ENCODE measurements at places on chromosomes 12 and 14.
A peak's percentile ranks its signal among the peaks of the same experiment; 100 is the strongest.

DNA sequence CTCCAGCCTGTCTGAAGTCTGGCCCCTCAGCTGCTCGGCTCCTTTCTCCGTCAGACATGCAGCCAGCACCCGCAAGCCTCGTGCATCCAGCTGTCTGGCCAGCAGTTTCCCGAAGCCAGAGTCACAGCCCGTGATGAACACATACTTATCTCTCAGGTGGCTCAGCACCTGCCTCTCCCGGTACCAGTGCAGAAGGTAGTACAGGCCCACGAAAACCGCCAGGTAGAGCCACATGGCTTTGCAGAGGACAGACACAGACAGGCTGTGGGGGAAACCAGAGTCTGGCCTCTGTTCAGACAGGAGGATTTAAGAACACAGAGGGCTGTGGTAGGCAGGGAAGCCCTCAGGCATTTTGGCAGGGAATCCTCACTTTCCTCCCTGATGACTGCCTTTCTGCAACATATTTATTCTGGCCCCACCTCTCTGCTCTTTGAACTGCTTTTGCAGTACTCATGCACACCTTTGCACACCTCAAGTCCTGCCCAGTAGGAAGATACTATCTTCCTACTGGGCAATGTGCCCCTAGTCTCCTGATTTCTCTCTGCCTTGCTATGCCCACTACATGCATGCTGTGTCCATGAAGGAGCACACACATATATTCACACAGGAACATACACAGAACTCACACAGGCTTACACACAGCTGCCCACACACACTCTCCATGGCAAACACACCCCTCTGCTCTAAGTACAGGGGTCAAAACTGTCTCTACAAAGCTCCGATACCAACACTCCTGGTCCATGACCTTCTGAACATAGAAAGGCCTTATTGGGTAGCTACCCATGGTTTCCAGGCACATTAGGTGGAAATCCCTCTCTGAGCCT lies at the start of gene RDH16:
TSS of gene RDH16 (minus strand) at position 380 of the 824 bp plus-strand sequence. CDS start at position 234, 146 bp downstream.
- no peak for DNase-seq

DNA sequence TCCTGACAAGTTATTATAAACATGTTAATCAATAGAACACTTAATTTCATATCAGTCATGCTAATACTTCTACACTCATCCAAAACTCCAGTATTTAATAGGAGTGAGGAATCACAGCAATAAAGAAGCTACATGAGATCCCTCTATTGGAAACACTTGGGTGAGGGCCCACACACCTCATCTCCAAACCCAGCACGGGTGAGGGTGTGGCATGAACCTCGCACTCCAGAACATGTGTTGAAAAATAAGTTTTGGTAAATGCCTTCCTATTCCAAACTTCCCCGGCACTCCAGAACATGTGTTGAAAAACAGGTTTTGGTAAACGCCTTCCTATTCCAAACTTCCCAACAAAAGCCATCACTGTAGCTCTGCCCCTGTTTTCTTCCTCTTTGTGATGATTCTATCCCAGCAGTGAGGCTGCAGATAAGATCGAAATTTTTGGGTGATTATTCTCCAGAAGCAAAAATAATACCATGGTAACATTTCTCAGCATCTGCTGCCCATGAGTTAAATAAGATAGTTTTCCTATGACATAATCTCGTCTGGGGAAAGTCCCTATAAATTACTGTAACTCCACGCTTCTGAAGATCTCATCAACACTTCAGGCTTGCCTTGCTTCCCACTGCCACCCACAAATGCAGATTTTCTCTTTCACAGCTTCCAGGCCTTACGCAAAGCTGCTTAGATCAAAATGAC lies 24.4 kb upstream of the PTPRB start:
- no peak for DNase-seq

DNA sequence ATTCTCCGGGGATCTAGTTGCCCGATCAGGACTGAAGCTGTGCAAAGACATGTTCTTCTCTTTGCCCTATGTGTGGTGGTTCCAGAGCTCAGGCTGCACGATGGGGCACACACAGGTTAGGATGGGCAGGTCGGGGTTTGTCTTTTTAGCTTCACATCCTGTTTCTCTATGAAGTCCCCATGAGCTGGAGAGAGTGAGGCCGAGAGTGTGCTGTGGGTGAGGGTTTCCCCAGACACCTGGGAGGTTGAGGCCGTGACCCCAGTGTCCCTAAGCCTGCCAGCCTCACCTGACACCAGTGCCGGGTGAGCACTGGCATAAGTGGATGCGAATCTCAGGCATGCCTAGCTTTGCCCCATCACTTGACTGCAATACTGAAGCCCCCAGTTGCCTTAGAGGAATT lies 32.9 kb upstream of the IGF1 start:
- no peak for DNase-seq

- no peak for DNase-seq
Observed at GRCh38 chr14:101200008-101200649, 296.6 kb upstream of the RTL1 start.

DNA sequence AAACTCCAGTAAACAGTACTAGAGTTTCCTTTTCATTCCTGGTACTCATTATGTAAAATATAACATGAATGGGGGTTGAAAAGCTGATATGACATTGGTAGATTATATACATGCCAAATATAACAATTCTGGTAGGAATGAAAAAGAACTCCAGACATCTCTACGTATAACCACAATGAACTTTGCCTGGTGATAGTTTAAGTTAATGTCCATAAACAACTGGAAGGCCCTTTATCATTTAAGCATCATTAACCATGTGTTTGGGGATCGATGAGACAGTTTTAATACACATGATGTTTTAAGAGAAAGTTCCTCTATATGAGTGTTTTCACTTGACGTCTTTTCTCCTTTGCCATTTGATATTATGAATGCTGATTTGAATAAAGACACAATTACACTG lies 5.8 kb downstream of the PTGER2 start:
- DNase-seq, result no peak

- no peak for DNase-seq
Observed at GRCh38 chr14:60658909-60659585, 9.8 kb upstream of the SIX1 start.

GRCh38 chr12:32532951-32533350 lies 133.6 kb downstream of the FGD4 start:
- DNase-seq, result no peak

DNA sequence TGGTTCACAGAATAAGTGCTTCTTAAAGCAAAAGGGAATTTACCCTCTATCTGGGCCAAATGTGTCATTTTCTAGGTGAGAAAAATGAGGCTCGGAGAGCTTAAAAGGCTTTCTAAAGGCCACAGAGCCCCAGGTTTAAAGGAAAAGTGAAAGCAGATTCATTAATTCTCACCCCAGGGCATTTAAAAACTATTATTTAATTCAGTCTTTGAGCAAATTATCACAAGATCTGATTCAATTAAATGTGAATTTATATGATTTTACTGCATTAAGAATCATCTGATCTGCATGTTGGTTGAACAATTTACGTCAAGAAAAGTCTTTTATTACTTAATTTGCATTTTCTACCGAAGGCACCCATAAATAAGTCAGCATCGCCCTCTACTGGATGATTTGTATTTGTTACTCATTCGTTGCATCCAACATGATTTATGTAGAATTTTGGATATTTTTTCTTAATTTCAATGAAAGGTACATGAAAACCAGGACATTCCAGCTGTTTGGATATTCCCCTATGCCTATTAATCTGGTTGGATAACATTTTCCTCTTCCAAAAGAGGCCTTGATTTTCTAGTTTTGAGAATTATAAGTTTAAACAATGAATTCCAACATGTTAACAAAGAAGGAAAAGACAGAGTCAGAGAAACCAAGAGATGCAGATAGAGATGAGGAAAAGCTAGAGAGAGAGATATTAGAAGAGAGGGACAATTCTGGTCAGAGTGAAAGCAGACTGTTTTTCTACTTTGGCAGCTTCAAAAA lies 19.1 kb upstream of the DHRS7 start:
- DNase-seq, result peak; percentile 15

- no peak for DNase-seq
Observed at GRCh38 chr14:77222546-77223225, 41.1 kb downstream of the TMEM63C start.

DNA sequence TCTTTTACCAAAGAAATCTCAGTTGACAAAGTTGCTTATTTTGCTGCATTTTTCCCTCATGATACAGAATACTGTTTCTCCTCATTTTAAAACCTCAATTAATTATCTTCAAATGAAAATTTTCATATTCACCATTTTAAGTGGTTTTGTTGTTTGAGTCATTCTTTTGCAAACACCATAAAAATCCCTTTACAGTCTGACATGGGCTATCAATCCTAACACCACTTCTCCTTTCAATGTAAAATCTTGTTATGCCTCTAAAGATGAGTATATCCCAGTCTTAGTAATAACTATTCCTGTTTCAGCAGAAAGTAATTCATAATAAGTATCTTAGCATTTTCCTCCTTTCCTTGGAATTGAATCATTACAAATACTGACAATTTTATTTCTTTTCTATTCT lies 192.2 kb downstream of the SYT1 start:
- no peak for DNase-seq

DNA sequence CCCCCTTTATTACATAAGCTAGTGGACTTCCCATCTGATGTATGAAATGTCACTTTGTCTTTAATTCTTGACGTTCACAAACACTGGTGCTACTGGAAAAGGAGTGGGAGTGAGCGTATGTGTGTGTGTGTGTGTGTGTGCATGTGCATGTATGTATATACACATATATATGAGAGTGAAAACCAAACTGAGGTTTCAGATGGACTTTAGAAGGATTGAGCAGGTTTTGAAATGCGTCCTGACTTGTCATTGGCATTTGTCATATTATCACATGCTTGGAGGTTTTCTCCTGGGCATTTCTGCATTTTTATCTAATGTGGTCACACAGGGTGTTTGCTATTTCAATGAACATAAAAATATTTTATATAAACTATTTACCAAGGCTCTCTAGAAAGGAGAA lies 1085.9 kb downstream of the BCL11B start:
- DNase-seq, result no peak

DNA sequence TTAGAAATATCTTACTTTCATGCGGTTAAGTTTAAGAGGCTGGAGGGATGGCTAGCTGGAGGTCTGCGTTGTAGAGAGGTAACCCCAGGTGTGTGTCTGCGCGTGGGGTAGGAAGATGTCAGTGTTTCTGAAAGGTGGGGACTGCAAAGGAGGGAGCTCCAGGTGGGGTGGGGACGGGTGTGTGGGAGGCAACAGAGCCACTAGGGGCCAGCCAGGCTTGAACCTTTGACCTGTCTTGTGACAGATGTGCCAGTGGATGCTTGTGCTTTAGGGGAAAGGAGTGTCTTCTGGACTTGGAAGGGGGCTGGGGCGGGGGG lies 841 bp downstream of the GLI1 start:
- no peak for DNase-seq

GRCh38 chr12:108591267-108591980 lies 6.5 kb downstream of the TMEM119 start:
- no peak for DNase-seq
